ENCODE measurements at places on chromosomes 5 and 9.
A peak's percentile ranks its signal among the peaks of the same experiment; 100 is the strongest.

- DNase-seq = no peak
These were observed 1.5 kb downstream of the AFF4 start for GRCh38 chr5:132961887-132962286.

DNA sequence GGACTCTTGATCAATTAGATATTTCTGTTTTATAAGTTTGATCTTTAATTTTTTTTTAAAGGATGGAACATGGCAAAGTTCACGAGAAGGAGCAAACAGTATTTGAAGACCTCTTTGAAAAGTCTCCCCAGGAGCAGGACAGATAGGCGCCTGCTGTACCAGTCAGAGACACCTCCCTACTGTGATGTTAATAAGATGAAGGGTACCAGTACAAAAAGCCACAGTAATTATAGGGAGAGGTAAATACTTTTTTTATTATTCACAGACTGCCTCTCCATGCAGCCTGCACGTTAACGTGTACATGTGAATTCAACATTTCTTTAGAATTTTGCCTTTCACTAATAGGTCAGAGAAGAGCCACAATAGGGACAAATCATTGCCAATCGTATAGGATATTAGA, 146.5 kb upstream of the CDH6 start:
- no peak for DNase-seq

- DNase-seq = no peak
These were observed 1.8 kb downstream of the PDLIM4 start for GRCh38 chr5:132259069-132259851.

DNA sequence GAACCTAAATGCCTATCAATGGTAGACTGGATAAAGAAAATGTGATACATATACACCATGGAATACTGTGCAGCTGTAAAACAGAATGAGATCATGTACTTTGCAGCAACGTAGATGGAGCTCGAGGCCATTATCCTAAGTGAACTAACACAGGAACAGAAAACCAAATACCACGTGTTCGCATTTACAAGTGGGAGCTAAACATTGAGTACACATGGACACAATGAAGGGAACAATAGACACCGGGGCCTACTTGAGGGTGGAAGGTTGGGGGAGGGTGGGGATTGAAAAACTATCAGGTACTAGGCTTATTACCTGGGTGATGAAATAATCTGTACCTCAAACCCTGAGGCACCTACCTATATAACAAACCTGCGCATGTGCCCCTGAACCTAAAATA, 22.4 kb upstream of the DEPDC1B start:
- DNase-seq = no peak

DNA sequence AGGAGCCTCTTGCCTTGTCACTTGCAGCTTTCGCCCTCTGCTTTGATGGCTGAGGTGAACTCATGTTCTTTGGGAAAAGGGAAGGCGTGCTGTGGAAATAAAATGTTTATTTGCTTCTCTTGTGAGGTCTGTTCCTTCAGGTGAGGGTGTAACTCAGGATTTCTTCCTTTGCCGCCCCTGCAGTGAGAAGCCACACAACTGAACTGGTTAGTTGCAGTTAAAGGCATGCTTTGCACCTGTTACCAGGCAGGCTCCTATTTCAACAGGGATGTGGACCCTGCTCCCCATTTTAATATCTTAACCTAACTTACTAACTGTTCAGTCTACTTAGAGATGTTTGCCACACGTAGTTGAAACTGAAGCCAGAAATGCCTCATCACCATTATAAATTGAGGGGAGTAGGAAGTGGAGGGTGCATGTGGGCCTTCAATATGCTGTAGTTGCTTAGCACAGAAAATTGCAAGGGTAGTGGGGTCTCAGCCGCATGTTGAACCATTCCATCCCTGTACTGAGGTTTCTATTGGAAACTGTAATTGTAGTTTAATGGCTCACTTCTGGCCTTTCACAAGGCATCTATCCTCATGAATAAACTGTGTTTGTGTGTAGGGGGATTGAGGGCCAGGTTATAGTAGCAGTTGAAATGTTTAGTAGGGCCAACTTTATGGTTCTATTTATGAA, 7.9 kb downstream of the RACK1 start:
- DNase-seq = no peak

GRCh38 chr5:40834391-40834848, 602 bp downstream of the RPL37 start:
- DNase-seq = peak; percentile 31

- no peak for DNase-seq
These were observed 1.9 kb upstream of the QRFP start for GRCh38 chr9:130898552-130898852.

DNA sequence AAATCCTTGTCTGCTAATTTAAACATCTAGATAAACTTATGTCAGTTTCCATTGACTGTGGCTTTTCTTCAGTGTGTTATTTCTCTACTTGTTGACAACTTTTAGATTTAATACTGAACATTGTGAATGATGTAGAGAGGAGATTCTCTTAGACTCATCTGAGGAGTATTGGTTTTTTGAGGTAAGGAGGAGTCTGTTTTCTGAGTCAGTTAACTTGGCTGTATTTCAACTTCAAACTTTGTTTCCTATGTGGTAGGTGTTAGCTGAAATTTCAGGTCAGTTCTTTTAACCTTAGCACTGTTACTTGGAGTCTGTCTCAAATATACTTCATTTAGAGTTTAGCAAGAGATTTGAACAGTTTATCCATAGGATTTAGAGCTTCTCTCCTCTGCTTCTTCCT, 67.9 kb downstream of the XRCC4 start:
- no peak for DNase-seq

DNA sequence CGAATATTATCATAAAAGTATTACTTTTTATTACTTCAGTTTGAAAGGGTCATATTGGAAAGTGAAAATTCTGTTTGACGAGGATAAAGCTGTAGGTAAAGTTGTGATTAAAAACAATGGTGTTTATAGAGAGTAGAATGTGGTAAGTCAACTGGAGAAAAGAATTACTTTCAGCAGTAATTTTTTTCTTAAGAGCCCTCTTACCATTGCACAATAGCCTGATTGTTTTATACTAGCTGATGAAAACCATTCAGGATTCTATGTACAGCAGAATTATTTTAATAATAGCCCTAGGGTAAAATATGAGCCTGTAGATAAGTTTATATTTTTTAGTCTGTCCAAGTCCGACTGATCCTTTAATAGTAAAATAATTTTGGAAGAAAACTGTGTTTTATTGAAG, 16.6 kb downstream of the CDC42SE2 start:
- no peak for DNase-seq

GRCh38 chr9:134442486-134443173, 116.4 kb downstream of the RXRA start:
- DNase-seq = no peak

DNA sequence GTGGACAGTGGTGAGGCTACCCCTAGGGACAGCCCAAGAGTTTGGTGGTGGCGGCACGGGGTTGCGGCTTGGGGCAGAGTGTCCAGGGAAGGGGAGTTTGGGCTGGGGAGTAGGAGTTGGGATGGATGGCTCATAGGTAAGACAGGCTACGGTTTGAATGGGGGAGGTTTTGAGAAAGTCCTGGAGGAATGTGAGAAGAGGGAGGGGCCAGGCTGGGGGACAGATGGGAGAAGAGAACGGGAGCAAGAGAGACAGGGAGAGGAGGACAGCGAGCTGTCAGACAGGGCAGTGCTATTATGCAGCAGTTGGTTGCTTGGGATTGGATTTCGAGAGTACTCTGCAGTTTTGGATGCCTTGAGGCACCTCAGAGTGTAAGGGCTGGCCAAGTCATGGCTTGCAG, 24.5 kb downstream of the PSD2 start:
- no peak for DNase-seq

DNA sequence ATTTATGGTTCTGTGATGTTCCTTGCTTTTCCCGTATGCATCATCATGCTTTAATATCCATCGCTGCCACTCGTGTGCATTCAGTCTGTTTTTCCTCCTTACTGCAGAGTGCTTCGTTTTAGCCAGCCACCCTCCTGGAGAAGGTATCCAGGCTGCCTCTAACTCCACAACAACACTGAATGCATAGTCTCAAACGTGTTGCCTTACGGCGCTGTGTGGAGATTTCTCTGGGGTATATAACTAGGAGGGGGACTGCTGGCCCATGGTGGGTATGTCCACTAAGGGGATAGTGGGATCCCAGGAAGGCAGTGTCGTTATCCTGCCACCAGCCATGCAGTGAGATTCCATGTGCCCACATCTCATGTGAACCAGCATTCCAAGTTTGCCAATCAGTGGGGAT, 16.4 kb downstream of the BTNL9 start:
- no peak for DNase-seq

GRCh38 chr9:811106-811531, 30.4 kb upstream of the DMRT1 start:
- no peak for DNase-seq

DNA sequence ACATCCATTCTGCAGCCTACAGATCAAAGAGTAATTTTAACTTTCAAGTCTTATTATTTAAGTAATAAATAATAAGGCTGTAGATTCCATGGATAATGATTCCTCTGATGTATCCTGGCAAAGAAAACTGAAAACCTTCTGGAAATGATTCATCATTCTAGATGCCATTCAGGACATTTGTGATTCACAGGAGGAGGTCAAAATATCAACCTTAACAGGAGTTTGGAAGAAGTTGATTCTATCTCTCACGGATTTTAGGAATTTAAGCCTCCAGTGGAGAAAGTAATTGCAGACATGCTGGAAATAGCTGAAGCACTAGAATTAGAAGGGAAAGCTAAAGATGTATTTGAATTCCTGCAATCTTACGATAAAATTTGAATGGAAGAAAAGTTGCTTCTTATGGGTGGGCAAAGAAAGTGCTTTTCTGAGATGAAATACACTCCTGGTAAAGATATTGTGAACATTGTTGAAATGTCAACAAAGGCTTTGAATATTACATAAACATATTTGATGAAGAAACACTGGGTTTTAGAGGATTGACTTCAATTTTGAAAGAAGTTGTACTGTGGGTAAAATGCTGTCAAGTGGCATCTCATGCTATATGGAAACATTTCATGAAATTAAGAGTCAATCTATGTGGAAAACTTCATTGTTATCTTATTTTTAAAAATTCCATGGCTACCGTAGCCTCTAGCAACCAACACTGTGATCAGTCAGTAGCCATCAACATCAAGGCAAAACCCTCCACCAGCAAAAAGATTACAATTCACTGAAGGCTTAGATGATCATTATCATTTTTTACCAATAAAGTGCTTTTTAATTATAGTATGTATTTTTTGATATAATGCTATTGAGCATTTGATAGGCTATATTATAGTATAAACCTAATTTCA, 1141.0 kb downstream of the CDH12 start:
- DNase-seq = no peak

DNA sequence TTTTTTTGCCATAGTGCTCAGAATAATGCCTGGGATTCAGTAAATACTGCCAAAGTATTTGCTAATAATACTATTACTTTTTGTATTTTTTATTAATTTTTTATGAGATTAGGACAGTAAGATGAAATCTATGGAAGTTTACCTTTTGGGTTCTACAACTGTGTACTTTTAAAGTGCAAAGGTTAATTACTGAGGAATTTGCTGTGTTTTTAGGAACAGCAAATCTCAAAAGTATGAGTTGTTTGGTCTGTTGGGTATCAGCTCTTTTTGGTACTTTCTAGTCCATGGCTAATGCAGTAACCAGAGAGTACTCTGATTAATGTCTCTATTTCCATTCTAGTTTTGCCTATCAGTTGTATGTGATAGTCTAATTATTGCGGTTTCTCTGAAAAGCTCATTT, 5.1 kb downstream of the HSPA4 start:
- no peak for DNase-seq

- DNase-seq = no peak
These were observed 563.5 kb downstream of the PRR16 start for GRCh38 chr5:121027636-121028035.

DNA sequence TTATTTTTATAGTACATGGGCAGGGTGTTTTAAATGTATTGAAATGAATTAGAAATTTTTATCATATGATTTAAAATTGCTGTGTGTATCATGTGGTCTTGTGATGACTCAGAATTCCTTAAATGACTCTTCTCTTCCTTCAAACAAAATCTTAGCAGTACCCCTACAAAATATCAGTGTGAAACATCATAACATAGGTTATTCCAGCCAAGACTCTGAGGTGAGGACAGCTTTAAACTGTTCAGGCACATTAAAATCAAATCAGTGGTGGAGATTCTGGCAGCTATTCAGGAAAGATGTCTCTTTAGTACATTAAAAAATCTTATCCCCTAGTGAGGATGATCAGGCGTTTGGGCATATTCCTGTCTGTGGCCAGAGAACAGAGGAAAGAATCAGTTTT, 174.0 kb downstream of the MAN2A1 start:
- no peak for DNase-seq
